ENCODE measurements at places on chromosomes 6 and 20.
A peak's percentile ranks its signal among the peaks of the same experiment; 100 is the strongest.

DNA sequence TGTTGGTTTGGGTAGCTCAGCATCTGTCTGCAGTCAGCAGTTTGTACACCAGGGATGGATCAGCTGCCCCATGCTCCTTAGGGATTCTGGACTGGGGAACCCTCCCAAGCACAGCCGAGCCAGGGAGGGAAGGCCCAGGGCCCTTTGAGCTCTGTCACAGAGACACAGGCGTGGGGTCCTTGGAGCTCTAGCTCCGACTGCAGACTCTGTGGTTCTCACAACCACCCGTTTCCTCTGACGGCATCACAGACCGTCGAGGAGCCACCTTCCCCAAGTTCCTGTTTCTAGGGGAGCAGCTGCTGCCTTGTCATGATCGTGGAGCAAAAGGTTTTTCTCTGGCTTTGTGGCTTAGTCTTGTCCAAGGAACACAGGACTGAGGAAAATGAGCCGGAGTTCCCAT, at the start of gene SLA2:
Gene SLA2, minus strand, starts transcription at position 199 of the 400 bp plus-strand sequence. CDS start 4,861 bp downstream, outside the sequence.
- DNase-seq: no peak

GRCh38 chr6:145139140-145139850, 596.0 kb downstream of the EPM2A start:
- peak; percentile 88 for DNase-seq

GRCh38 chr6:113049190-113049589, 702.1 kb downstream of the RFPL4B start:
- no peak for DNase-seq

DNA sequence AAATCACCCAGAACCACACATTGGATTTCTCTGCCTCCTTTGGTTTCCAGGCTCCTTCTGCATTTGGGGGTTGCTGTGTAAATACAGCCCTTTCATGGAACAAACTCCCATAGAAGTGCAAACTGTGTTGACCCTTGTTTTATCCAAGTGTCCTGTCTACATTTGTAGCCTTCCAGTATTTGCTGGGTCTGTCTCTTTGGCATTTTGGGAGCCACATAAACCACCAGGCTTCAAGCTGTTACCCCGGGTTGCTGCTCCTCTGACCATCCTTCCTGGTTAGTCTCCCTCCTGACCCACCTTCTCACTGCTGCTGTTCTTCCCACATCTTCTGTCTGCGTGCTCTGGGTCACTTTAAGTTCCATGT, 7.6 kb upstream of the MTHFD1L start:
- DNase-seq: no peak

- no peak for DNase-seq
Measured at GRCh38 chr6:156827382-156827781, 50.2 kb downstream of the ARID1B start.

DNA sequence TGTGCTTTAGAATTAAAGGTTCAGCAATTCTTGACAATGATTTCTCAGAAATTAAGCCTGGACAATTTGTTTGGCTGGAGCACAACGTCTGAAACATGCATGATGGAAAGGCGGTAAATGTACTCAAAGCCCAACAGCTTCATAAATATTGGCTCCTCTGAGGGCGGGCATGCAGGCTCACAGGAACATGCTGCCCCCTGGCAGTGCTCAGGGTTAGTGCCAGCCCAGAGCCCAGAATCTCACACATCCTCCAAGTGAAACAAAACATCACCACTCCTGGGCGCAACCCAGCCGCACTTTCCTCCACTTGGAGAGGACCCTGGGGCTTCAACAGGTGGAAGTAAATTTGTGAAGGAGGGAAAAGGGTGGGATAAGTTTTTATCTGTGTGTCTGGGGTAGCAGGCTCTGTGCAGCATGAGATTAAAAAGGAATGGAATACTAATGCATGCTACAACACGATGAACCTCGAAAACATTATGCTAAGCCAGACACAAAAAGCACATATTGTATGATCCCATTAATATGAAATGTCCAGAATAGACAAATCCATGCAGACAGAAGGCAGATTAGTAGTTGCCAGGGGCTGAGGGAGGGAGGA, 54.1 kb upstream of the PTPRT start:
- DNase-seq: peak; percentile 79

DNA sequence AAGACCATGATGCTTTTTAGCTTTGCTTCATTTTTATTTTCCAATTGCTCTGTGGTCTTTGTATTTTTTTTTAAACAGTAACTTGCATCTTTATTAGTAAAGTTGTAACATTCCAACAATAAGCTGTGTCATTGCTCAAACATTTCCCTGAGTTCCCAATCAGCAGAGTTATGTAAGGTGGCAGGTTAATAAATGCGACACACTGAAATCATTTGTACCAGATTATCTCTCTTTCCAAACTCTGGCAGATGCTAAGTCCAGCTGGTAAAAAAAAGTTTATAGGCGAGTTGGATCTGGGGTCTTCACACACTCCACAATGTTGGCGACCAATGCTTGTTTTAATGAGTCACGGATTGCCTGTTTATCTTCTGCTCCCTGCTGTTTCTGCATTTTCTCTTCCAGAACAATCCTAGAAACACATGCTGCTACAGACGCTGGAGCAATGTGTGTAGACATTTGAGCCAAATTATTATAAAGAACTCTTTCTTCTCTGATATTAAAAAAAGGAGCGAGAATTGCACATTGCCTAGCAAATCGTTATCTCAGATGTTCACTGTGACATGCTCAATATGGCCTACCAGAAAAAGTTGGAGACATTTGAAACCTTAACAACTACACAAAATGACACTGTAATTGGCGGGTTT, 113.6 kb upstream of the IFNGR1 start:
- no peak for DNase-seq

- DNase-seq: peak; percentile 5
Measured at GRCh38 chr6:14824484-14825275, 421.2 kb upstream of the JARID2 start.

GRCh38 chr6:167311286-167311685, 13.6 kb upstream of the TTLL2 start:
- DNase-seq: peak; percentile 38

GRCh38 chr6:157013649-157014304, 236.6 kb downstream of the ARID1B start:
- no peak for DNase-seq

DNA sequence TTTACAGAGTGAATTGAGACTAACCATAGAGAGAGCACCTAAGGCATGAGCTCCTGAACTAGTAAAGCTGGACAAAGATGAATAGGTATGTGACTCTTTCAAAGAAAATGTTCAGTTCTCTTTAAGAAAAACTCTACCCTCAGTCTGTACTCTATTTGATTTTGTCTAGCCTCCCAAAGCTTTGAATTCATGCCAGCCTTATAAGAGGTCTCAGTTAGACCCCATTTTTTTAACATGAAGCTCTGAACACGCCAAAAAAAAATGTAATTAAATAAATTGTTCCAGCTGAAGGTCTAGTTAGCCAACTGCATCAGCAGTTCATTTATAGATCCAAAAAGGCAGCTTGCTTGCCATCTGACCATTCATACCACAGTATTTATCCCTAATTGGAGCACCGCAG, 71.6 kb downstream of the COL9A1 start:
- DNase-seq: no peak

DNA sequence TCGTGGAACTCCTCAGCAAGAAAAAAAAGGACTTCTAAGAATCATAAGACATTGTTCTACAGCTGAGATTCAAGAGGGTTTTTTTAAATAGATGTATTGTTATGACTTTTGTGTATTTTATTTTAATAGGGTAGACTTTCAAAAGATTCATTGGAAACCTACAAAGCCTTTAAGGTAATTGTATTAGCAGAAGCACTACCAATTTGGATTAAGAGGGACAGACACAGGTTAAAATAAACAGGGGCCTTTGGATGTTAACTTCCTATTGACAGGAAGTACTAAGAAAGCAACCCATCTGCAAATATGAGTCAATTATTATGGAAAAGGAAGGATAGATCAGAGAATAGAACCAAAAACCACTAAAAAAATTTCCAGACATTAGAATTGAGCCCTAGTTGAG, 153.5 kb downstream of the HDGFL1 start:
- no peak for DNase-seq

DNA sequence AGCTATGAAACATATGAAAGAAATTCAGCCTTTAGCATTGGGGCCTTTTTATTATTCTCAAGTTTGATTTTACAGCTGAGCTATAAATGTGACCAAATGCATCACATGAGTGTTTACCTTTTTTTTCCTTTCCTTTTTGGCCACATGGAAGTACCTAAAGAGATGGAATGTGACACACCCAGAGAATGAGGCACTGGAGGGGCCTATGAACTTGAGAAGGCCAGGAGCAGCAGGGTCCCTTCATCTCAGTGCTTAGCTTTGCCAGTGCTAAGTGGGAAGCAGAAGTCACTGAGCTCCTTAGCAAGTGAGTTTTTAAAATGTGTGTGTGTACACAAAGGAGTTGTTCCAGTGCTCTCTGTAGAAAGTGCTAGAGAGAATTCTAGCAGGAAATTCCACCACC, 44.7 kb downstream of the RREB1 start:
- DNase-seq: peak; percentile 52

DNA sequence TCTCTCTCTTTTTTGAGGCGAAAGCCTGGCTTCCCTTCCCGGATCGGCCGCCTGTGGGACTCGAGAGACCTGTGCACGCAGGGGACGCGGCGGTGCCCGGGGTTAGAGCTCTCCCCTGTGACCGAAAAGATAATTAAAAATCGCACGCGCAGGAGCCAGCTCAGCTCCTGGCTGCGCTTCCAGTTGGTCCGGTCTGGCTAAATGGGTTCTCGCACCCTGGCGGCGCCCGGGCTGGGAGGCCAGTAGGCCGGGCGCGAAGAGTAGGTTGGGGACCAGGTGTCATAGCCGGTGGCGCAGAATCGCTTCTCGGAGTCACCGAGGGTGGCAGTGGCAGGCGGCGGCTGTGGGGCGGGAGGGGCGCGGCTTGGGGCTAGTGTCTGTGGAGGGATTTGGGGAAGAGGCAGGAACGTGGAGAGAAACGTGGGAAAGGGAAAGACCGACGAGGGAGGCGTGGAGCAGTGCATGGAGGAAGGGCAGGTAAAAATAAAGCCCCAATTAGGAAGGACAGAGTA, 41.9 kb upstream of the SUPT3H start:
- peak; percentile 79 for DNase-seq

- no peak for DNase-seq
Measured at GRCh38 chr6:11224966-11225463, 7.5 kb downstream of the NEDD9 start.

GRCh38 chr20:23111307-23111943, 25.3 kb upstream of the CD93 start:
- peak; percentile 37 for DNase-seq

- DNase-seq: no peak
Measured at GRCh38 chr6:7088076-7088742, 19.6 kb upstream of the RREB1 start.

DNA sequence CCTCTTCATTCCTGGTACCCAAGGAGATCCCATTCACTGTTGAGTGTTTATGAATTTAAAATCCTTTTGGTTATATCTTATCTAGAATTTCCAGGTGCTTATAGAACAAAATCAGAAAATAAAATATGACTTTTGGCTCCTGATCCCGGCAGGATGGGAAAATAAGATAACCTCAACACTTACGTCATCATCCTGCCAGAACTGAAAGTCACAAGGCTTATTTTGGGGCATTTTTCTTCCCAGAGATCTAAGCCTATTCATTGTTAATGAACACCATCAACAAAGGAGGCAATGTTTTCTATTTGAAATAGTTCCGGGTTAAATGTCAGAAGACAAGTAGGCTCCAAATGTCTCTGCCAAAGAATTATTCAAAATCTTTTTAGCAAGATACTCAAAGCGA, 580.6 kb downstream of the TFAP2A start:
- no peak for DNase-seq

GRCh38 chr6:79630380-79630882, 698 bp upstream of the SH3BGRL2 start:
- DNase-seq: no peak

GRCh38 chr6:43929511-43929910, 159.5 kb downstream of the VEGFA start:
- no peak for DNase-seq

- no peak for DNase-seq
Measured at GRCh38 chr6:22072949-22073348, 223.9 kb downstream of the PRL start.

- no peak for DNase-seq
Measured at GRCh38 chr6:37882724-37883413, 63.3 kb downstream of the ZFAND3 start.

- no peak for DNase-seq
Measured at GRCh38 chr20:64212755-64213154, 42.8 kb upstream of the PCMTD2 start.

GRCh38 chr20:62887152-62887859, 25.7 kb upstream of the TCFL5 start:
- peak; percentile 38 for DNase-seq

DNA sequence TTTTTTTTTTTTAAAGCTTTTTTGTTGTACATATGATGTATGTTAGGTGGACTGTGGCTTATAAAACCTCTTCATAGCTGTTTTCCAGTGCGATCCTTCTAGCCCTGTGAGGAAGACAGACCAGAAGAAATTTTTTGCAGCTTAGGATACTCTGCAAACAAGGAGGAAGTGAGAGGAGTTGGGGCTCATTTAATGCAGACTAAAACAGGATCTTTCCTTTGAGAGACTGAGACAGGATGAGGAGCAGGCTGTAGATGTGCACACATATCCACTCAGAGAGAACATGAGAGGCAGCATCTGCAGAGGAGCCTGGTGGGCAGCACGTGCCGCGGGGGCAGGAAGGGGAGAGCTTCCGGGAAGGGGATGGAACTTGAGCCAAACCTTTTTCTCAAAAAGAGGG, 45.7 kb downstream of the PPARD start:
- DNase-seq: no peak

GRCh38 chr20:14332866-14333265, 4.5 kb downstream of the FLRT3 start:
- no peak for DNase-seq

DNA sequence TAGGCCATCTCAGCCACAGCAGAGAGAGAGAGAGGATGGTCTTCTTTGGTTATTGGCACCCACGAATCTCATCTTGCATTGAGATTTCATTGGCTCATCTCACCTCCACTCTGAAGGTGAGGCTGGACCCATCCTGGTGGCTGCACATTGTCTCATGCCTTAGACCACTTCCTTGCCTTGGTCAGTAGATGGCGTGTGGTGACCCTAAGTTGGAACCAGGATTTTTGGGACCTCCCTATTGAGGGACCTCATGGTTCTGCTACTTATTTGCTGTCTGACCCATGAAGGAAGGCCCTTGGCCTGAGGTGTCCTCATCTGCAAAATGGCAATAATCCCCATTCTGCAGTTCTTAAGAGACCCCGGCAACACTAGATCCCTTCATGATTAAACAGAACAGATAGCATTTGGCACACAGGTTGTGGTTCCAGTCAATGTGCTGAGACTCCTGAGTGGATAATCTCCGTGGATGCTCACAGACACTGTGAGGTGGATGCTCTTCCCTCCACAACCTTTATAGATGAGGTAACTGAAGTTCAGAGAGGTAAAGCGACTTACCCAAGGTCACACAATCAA, 21.5 kb upstream of the AAR2 start:
- DNase-seq: no peak

DNA sequence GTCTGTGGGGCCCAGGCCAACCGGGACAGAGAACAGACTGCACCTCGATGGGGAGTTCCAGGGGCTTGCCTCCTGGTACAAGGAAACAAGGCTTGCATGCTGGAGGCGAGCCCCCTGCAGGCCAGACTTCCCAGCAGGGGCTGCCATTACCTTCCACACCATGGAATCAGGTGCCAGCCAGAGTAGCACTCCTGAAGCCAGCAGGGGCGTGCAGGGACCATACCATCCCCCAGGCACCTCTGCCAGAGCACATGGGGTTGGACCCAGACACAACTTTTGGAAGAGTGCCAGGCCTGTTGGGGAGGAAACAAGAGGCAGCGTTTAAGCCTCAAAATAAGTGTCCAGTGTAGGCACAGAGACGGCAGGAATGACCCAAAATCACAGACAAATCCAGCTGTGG, 6.5 kb downstream of the DDO start:
- DNase-seq: no peak

Measured in NCI-H1417 (cell line).